ENCODE measurements at places on chromosomes 1 and 21.

- no peak for DNase-seq
These were observed 74.2 kb downstream of the PTPRC start for GRCh38 chr1:198713081-198713480.

- no peak for DNase-seq
These were observed 37.1 kb downstream of the KIAA0040 start for GRCh38 chr1:175155473-175155856.

- DNase-seq = no peak
These were observed 6.2 kb downstream of the ECHDC2 start for GRCh38 chr1:52915211-52915854.

GRCh38 chr21:39874206-39874605 lies 7.0 kb downstream of the PCP4 start:
- no peak for DNase-seq

DNA sequence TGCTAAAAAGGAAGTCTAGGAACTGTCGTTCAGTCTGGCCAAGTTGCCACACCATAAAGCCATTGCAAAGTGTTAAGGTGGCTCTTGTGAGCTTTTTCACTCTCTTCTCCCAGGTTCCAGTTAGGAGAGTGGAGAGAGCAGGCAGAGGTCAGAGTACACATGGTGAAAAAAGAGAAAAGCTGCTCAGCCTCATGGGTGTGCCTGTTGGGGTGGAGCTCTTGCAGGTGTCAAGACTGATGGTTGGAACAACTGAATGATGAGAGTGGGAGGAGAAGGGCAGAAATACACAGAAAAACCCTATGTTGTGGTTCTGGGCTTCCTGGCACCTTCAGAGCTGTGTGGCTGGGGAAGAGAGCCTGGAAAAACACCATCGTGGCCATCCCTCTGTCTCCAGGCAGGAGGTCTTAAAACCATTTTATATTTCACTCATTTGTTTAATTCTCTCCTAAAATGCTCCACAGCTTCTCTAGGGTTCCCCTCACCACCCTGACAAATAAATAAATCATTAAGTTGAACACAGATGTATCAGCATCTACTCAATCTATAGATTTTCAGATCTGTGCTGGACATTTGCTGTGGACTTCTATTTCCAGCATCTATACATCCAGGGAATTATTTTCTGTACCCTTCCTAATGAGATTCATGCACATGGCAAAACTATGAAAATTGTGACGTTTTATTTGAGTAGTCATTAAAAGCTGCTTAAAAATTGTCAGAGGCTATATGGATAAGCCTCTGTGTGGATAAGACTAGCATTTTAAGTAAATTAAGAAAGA lies 17.5 kb downstream of the UBASH3A start:
- DNase-seq = no peak

DNA sequence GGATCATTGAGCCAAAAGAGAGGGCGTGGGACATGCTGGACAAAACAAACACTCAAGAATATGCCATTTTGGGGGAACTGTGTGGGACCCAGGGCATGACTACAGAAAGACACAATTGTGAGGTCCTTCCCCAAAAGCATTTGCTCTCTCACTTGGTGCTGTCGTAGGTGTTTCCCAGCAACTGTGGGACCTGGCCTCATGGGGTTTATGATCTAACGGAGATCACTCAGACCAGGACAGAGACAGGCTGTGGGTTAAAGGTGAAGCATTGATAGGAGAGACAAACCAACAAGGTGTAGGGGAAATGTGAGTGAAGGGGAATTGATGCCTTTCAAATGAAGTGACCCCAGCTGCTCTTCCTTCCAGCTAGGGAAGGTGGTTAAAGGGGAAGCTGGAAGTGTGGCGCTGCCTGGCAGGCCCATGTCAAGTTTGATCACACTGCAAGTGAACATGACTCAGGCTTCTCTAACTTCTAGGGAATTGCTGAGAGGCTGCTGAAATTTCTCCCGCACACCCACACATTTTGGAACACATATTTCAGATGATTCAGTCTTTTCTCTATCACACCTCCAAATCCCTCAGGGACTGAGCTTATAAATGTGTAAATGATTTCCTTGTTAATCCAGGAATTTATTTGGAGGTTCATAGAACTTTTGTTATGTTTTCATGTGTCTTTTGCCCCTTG lies 30.2 kb downstream of the TRAF5 start:
- DNase-seq = no peak

GRCh38 chr1:55131801-55132200 lies 83.4 kb downstream of the USP24 start:
- no peak for DNase-seq

DNA sequence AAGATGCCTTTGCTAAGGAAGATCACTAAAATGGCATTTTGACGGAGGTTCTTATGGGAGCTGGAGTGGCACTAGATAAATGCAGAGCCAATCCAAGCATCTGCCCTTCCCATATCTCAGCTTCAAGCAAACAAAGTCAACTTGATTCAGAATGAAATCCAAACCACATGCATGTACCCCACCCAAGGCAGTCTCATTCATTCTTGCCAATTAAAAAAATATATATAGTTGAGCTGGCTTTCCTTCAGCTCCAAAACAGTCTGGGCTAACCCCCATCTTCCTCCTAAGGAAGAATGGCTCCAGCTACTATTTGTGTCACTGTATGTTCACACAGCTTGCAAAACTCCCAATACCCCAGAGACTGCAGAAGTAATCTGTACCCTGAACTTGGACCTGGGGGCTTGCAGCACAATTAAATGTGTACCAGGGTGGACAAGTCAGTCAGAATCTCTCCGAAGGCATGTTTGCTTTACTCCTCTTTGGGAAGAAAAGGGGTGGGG lies 35.4 kb downstream of the GPR3 start:
- no peak for DNase-seq

DNA sequence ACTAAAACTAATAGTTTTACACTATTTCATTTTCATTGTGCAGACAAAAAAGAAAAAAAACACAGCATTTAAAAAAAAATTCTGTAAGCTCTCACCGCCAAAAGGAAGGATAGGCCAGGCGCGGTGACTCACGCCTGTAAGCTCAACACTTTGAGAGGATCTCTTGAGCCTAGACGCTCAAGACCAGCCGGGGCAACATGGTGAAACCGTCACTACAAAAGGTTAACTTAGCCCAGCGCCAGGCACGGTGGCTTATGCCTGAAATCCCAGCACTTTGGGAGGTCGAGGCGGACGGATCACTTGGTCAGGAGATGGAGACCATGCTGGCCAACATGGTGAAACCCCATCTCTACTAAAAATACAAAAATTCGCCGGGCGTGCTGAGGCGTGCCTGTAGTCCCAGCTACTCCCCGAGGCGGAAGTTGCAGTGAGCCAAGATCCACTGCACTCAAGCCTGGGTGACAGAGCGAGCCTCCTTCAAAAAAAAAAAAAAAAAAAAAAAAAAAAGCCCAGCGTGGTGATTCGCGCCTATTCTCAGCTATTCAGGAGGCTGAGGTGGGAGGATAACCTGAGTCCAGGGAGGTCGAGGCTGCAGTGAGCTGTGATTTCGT lies 14.3 kb upstream of the SPEN start:
- DNase-seq = peak; percentile 83

DNA sequence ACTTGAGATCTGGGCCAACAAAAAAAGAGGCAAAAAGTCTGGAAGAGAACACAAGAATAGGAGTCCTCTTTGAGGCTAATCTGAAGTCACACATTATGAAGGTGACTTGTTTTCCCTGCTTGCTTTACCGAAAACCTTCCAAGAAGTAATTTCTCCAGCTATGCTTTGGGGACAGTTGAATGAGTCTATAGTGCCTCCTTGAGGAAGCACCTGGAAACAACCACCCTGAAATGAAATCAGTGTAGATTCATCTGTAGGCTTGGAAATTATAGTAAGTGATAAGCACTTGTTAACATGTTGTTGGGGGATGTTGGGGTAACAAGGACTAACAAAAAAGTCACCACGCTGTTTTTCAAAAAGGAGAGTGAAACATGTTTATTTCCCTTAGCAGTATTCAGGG lies 23.4 kb upstream of the RPTN start:
- DNase-seq = no peak

DNA sequence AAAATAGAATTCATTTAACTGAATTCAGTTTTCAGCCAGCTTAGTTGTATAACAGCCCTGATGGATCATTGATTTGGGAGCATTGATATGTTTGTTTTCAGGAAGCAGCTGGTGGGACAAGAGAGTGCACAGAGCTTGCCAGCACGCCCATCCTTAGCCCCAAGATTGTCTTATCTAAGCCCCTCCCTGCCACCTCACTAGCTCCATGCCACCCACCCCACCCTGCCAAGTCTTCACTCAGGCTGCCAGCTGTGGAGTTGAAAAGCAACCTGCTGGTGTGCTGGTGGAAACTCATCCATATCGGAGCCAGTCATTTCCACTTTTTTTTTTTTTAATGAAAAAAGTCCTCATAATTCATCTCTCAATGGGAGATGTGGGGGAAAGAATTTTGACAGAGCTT lies 11.8 kb downstream of the KIRREL1 start:
- DNase-seq = no peak

DNA sequence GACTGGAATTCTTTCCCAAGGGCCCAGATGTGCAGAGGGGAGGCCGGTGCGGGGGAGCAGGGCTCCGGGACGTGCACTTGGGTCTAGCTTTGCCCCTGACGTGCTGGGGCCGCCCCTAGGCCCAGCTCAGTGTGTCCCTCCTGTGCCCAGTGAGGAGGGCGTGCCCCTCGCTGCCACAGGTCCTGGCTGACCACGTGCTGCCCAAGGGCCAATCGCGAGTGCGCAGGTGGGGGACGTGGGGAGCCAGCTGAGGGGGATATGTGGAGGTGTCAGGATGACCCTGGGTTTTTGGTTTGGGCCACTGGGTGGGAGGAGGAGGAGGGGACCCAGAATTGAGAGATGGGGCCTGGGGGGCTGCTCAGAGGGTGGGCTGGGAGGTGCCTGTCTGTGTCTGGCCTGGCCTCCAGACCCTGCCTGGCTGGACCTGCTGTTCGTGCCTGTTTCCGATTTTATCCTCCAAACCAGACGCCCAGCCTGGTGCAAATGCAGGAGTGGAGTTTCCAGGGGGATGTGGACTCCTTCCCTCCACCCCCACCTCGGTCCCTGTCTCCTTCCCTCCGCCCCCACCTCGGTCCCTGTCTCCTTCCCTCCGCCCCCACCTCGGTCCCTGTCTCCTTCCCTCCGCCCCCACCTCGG lies 6.1 kb upstream of the RNF223 start:
- DNase-seq = peak; percentile 71

- no peak for DNase-seq
These were observed 45.9 kb downstream of the WDR4 start for GRCh38 chr21:42833439-42833815.

DNA sequence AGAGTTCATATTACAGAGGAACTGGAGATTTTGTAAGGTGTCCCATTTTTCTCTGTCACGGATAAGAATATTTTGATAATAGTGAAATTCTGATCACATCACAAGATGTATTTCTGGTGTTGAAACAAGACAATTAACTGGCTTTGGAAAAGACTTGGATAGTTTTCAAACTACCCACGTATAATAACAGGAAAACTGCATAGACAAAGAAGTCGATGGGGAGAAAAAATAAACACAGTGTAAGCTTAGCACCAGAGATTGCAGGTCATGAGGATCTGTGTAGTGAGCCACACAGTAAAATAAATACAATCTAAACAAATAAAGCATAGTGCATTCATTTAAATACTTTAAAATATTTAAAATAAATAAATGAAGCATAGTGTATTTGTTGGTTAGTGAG lies 452.3 kb upstream of the ADAMTS5 start:
- no peak for DNase-seq

DNA sequence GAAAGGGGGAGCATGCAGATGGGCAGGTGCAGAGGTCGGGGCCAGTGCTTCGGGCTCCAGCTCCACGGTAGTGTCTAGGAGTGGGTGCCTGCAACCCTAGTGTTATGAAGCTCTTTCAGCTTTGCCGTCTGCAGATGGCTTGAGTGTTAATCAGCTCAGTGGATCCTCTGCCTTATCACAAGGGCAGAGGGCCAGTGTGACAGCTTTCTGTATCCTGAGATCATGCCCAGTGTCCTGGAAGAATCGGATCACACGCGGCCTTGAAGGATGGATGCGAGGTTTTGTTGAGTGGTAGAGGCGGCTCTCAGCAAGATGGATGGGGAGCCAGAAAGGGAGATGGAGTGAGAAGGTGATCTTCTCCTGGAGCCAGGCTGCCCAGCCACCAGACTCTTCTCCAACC lies 25.5 kb upstream of the C1orf146 start:
- DNase-seq = no peak

DNA sequence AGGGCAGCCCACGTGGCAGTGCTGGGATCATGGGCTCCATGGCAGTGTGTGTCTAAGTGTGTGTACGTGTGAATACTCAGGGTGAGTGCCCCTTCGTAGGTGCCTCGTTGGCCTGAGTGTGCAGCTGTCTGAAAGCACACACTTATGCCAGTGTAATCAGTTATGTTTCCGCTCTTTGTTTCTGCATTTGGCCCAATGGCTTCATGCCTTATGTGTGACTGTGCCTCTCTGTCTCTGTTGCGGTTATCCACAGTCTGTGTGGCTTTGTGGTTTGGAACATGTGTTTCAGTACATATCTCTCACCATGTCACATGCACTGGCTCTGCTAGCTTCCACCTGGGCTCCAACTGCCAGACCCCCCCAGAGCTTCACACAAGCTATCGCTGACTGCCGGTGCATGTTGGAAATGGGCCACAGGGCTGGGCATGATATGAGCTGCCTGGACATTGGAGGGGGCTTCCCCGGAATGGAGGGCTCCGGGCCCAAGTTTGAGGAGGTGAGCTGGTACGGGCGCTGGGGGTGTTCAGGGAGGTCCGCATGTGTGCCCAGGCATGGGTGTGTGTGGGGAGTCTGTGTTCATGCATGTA lies 70.3 kb upstream of the TINAGL1 start:
- DNase-seq = no peak

GRCh38 chr1:183251959-183252450 lies 65.9 kb downstream of the LAMC2 start:
- DNase-seq = no peak

DNA sequence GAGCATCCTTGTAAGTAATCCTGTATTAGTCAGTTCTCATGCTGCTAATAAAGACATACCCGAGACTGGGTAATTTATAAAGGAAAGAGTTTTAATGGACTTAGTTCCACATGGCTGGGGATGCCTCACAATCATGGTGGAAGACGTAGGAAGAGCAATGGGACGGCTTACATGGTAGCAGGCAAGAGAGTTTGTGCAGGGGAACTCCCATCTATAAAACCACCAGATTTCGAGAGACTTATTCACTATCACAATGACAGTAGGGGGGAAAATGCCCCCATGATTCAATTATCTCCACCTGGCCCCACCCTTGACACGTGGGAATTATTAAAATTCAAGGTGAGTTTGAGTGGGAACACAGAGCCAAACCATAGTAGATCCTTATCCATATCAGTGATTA lies 124.7 kb downstream of the HIVEP3 start:
- DNase-seq = no peak

GRCh38 chr1:30413111-30413440 lies 310.3 kb downstream of the MATN1 start:
- DNase-seq = no peak

GRCh38 chr1:118563981-118564951 lies 379.2 kb upstream of the SPAG17 start:
- DNase-seq = no peak

DNA sequence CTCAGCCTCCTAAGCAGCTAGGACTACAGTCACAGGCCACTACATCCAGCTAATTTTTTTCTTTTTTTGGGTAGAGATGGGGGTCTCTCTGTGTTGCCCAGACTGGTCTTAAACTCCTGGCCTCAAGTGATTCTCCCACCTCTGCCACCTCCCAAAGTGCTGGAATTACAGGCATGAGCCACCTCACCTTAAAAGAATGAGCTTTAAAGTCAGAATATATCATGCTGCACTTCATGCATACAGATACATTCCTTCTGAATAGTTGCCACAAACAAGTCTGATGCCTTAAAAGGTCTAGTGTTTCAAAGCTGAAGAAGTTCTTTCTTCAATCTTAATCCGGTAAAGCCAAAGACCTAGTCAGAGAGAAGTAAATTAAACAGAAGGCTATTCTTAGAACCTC lies 23.8 kb upstream of the CPLANE2 start:
- no peak for DNase-seq

All from NCI-H1105 (cell line).